ENCODE measurements at places on chromosomes 5 and 9.

DNA sequence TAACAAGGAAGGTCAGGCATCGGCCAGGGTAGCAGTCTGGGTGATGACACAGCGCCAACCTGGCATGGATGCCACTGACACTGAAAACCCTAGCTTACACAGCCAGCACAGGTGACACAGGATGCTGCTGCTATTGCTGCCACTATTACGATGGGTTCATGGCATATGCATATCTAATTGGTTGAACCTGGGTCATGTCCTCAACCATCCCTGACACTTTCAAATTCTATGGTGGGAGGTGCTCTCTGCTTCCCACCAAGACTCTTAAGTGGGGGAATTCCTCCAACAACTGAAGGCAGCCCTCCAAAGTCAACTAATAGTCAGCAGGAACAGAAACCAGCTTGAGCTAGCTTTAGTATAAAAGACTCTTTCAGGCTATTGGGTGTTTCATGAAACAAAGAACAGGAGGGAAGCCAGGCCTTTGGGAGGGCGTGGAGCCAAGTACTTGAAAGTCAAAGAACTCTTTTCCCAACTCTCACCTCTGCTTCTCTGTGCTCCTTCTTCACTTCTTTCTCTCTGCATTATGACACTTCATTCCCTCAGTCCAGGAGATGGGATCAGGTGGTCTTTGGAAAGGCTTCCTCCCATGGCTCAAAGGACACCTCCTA is 21.3 kb downstream of the PTTG1 start:
- peak; percentile 65 for DNase-seq

GRCh38 chr9:101995231-101995630 is 256.8 kb upstream of the GRIN3A start:
- no peak for DNase-seq

GRCh38 chr9:98614941-98615340 is 93.8 kb downstream of the GABBR2 start:
- DNase-seq, result no peak

- no peak for DNase-seq
Observed at GRCh38 chr5:171494452-171495121, 75.1 kb downstream of the FGF18 start.

- no peak for DNase-seq
Observed at GRCh38 chr5:9140711-9141110, 405.2 kb downstream of the SEMA5A start.

- no peak for DNase-seq
Observed at GRCh38 chr9:18748251-18748701, 274.3 kb downstream of the ADAMTSL1 start.

DNA sequence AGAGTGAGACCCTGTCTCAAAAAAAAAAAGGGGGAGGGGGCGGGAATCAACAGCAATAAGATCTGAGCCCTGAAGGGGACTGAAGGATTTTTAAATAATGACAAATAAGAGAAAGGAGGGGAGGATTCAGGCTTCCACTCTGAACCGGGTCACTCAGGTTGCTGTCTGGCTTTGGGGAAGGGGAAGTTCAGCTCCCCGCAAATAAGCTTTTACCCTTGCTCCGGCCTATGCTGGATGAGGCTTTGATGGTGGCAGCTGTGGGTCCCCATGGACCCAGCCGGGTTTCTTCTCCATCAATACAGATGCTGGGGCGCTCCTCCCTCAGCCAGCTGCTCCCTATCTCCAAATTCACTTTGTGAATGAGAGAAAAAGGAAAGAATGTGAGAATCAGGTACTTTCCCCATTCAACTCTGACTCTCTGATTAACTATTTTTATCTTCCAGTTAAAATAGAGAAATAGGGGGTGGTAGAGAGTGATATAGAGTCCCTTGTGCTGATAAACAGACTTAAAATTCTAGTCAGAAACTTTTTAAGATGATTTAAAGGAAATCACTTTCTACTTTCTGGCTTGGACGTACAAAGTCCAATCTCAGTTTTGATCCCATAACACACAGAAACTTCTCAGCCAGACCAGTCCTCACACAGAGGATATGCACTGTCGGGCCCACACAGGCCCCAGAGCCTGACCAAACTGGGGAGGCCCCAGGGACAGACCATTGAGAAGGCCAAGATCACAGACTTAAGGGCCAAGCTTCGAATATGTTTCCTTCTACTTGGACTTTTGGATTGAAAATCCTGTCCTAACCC is 39.6 kb downstream of the C5orf15 start:
- no peak for DNase-seq

DNA sequence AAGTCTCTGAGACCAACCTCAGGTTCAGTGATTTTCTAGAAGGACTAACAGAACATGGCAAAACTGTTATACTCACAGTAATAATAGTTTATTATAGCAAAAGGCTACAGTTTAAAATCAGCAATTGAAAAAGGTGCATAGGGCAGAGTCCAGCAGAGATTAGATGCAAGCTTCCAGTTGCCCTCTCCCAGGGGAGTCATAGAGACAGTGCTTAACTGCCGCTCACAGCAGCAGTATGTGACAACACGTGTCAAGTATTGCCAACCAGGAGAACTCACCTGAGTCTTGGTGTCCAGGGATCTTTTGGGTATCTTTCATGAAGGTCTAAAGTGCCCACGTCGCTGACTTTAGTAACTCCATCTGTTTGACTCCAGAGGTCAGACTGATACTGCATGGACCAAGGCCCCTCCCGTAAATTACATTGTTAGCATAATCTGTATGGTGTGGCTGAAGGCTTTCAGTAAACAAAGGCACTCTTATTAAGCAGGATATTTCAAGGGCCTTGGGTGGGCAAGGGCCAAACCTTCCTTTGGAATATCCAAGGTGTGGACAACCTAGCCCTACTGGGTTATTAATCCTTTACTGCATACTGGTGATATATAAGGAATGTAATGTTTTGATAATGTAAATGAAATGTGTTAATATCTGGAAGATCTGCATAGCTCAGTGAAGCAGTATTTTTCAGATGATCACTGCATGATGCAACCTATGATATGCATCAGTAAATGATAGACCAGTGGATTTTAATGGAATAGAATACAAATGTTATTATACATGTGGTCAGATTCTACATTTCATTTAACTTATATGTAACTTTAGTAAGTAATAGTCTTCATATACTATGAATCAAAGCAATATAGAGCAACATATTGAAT is 44.0 kb downstream of the RASA1 start:
- no peak for DNase-seq

DNA sequence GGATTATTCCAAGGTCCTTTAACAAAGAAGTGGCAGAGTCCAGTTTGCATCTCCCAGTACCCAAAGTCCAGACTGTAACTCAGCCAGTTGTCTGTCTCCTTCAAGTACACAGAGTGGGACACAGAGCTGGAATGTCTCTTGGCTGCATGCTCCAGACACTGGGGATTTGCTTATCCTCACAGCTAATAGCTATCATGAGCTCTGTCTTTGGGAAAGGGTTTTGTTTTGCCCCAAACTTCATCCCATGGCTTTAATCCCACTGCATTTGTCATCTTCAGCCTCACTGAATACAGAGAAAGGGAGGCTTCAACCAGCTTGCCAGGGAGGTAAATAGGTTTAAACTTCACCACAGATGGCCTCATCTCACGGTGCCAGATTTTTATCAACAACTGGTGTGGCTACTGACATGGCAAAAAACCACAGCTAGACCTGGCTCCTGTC is 412.2 kb upstream of the SLC24A2 start:
- DNase-seq, result no peak

GRCh38 chr5:143056792-143057579 is 286.8 kb downstream of the ARHGAP26 start:
- DNase-seq, result peak; percentile 36

- no peak for DNase-seq
Observed at GRCh38 chr5:126066836-126067235, 356.4 kb upstream of the GRAMD2B start.

DNA sequence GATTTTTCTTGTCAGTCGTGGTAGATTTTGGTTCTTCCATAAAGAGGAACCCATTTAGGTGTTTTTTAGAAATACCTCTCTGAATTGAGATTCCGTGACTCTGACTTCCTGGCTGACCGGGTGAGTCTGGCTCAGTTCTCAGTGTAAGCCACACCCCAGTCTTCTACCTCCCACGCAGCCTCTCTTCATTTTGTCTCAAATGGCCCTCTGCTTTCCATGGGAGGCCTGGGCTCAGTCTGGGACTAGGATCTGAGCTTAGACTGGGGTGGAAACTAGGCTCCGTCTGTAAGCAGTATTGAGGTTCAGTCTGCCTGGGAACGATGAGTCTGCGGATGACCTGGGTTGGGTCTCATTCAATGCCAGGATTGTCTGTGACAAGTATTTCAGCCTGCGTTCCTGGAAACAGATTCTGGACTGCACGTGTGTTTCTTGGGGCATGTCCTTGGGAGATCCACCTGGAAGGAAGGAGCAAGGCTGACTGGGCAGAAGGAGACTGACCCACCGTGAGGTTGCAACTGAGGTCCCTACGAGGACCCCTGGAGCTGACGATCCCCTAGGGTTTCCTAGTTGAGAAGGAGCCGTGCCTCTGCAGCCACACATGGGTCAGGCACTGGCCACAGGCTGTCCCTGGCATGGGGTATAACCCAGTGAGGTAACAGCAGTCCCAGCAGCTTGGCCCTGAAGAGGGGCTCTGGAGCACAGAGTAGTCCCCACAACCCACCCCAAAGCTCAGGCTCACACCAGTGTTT is 12.4 kb upstream of the CRB2 start:
- DNase-seq, result peak; percentile 73

- no peak for DNase-seq
Observed at GRCh38 chr9:89493181-89493580, 4.7 kb downstream of the SEMA4D start.

GRCh38 chr5:1509346-1510085 is 14.2 kb downstream of the LPCAT1 start:
- DNase-seq, result no peak

DNA sequence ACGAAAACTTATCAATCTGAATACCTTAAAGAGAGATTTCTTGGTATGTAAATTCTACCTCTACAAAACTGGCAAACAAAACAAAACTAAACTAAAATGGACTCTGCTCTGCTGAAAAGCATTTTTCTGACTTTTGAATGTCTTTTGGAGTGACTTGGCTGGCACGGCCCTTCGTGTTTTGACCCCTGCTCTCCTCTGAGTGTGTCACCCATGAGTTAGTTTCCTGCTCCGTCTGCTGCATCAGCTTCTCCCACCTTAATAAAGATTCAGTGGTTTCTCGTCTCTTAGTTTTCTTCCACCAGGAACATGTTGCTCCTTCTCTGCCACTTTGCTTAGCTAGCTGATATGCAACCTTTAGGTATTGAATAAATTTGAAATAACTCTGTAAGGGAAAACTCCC is 1084.0 kb upstream of the CDH18 start:
- no peak for DNase-seq

DNA sequence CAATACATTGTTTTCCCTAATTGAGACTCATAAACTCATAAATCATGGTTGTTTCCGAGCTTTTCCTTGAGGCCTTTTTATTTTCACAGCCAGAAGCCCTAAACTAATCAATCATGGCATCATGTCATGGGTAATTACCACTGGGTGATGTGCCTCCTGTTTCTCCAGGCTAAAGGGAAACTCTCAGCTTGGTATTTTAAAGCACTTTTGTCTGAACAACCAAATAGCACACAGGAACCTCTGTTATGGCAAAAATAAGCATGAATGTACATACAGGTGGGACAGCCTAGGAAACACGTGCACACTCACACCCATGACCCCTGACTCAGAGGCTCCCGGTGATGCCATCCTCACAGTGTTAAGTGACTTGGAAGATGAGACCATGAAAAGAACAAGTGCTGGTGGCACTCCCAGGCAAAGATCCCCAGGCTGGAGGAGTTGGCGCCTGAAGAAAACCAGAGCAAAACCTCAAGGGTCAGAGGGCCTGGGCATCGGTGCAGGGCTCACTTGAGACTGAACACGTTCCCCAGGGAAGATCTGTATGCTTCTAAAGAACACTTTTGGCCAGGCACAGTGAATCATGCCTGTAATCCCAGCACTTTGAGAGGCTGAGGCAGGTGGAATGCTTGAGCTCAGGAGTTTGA is 154.3 kb downstream of the ROR2 start:
- no peak for DNase-seq

DNA sequence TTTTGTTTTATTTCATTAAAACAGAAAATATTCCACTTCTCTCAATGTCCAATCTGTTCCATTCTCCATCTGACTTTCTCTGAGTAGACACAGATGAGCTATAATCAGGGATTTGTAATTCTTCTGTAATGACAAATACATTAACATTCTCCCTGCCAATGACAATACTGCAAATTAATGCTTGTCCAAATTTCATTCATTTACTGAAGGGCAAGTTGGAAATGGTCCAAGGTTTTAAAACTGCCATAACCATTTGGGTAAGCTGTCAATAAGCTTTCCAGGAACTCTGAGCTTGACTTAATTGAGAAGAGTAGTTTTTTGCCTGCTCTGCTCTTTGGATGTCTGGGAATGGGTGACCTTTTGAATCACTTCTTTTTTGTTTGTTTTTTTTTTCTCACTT is 253.5 kb downstream of the DMRTA1 start:
- DNase-seq, result no peak

GRCh38 chr9:22265038-22265437 is 181.6 kb upstream of the DMRTA1 start:
- no peak for DNase-seq

GRCh38 chr5:98865690-98866089 is 63.1 kb downstream of the CHD1 start:
- no peak for DNase-seq

DNA sequence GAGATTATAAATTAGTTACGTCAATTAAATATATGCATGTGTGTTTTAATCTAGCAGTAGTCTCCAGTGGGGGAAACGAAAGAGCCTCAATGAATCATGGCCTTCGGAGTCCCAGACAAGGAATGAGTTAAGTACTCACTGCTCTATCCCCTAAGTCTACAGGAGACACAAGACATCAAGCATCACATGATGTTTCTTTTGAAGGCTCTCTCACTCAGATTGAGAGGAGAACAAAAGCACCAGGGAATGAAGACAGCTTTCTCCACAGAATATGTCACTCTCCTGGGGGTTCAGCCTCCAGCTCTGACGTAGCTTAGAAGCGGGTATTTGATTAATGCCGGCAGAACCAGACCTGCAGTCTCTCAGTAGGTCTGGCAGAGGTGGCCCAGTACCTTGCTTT is 381.4 kb downstream of the ACTL7B start:
- DNase-seq, result no peak

- DNase-seq, result no peak
Observed at GRCh38 chr9:10387282-10387681, 225.5 kb downstream of the PTPRD start.

GRCh38 chr5:83764101-83764500 is 43.4 kb upstream of the HAPLN1 start:
- no peak for DNase-seq

- DNase-seq, result peak; percentile 56
Observed at GRCh38 chr5:32578363-32578762, 7.0 kb upstream of the SUB1 start.

- no peak for DNase-seq
Observed at GRCh38 chr9:114869845-114870244, 60.5 kb downstream of the TNFSF8 start.

- no peak for DNase-seq
Observed at GRCh38 chr9:18269561-18269960, 204.4 kb upstream of the ADAMTSL1 start.

GRCh38 chr5:156378159-156378558 is 51.2 kb downstream of the SGCD start:
- DNase-seq, result no peak

- peak; percentile 87 for DNase-seq
Observed at GRCh38 chr9:109440797-109441287, 57.3 kb downstream of the PTPN3 start.

- peak; percentile 34 for DNase-seq
Observed at GRCh38 chr5:73793911-73794310, 167.9 kb downstream of the ARHGEF28 start.

- DNase-seq, result peak; percentile 32
Observed at GRCh38 chr9:35658968-35659220, 802 bp downstream of the CCDC107 start.
